ENCODE measurements at places on chromosomes 12 and 14.

DNA sequence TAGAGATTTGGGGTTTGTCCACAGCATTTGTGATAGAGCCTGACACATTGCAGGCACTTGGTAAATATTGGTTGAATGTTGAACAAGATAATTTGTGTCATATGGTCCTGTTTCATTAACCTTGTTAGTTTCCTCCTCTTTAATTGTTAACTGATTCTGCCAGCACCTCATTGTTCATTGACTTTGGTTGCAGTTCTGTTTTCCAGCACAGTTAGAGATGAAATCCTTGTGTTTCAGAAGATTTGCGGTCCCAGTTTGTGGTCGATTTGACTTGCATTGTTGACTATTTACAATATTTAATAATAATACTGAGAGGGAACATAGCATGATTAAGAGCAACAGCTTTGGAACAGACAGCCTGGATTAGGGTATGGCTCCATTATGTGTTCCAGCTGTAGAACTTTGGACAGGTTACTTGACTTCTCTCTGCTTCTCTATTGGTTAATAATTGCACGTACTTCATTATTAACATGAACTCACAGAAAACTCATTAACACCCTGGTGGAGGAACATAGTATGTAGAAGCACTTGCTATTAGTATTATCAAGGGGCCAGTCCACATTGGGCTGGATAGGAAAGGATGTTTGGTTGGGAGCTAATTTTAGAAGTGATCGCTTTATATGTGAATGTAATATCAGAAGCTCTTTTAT is 8.7 kb downstream of the DRAM1 start:
- no peak for DNase-seq

- no peak for DNase-seq
These were observed 78.6 kb downstream of the SLC15A5 start for GRCh38 chr12:16198884-16199283.

- no peak for DNase-seq
These were observed 36.4 kb downstream of the PDE3A start for GRCh38 chr12:20404576-20405346.

DNA sequence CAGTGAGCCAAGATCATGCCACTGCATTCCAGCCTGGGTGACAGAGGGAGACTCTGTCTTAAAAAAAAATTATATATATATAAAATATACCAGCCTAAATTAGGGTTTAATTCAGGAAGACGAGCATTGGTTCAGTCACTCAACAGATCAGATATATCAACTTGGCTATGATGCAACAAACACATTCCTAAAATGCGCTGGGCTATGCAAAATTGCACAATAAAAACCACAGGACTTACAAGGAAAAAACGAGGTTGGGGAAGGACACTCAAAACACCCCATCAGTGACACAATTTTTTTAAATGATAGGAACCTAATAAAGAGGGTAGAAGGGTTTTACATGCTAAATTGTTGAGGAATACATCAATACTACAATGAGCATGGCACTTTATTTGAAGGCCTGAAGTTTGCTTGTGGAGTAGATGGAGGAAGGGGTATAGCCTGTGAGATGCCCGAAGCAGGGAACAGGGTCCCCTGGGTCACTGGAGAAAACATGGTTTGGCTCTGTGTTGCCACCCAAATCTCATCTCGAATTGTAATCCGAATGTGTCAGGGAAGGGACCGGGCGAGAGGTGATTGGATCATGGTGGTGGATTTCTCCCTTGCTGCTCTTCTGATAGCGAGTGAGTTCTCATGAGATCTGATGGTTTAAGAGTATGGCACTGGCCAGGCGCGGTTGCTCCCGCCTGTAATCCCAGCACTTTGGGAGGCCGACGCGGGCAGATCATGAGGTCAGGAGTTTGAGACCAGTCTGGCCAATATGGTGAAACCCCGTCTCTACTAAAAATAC is 71.2 kb downstream of the TNFAIP2 start:
- DNase-seq = no peak
